ENCODE measurements at places on chromosomes 5 and 9. TPM values are rescaled to one million over a fixed set of nuclear protein-coding genes. Genes with fewer than 3 reads are reported as not detected.

DNA sequence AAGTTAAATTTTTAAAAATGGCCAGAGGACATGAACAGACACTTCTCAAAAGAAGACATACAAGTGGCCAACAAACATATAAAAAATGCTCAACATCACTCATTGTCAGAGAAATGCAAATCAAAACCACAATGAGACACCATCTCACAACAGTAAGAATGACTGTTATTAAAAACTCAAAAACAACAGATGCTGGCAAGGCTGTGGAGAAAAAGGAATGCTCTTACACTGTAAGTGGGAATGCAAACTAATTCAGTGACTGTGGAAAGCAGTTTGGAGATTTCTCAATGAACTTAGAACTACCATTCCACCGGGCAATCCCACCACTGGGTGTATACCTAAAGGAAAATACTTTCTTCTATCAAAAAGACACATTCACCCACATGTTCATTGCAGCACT is 168.5 kb upstream of the PIK3R1 start:
- DNase-seq = peak; percentile 85

DNA sequence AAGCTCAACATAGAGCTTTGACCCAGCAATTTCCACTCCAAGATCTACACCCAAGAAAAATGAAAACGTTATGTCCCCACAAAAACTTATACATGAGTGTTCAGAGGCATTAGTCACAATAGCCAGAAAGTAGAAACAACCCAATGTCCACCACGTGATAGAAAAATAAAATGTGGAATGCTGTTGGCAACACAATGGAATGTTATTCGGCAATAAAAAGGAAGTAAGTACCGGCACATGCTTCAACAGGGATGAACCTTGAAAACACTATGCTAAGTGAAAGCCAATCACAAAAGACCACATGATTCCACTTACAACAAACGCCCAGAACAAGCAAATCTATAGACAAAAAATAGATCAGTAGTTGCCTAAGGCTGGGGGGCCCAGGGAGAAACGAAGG is 6.0 kb downstream of the UBQLN1 start:
- peak; percentile 78 for DNase-seq

DNA sequence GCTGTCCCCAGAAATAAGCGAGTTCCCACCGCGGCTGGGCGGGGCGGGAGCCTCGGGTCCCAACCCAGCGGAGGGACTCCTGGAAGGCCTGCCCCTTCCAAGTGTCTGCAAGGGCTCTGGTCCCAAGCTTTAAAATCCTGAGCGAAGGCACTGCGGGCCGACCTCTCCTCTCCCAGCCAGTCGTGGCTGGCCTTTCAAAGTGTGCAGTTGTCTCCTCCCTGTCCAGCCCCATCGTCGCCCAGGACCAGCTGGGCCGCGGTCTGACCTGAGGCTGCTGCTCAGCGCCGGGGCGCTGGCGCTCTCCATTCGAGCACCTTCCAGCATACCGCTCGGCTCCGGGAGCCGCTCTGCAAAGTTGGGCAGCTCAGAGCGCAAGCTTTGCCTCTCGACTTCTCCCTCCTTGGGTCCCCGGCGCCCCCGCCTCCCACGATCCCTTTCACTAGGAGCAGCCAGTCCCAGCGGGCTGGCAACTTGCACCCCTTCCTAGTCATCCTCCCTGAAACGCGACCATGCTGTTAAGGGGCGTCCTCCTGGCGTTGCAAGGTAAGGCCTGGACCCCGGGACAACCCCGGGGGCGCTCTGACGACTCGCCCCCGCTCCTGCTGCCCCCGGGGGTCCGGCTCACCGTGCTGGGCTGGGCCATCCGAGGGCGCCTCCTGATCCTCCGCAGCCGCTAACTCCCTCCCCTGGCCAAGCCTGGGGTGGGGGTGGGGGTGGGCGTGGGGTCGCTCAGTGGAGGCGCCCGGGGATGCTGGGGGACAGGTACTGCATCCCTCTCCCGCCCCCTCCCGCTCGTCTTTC is at the start of gene MAMDC2:
Gene MAMDC2, plus strand, starts transcription at position 160 of the 801 bp plus-strand sequence. Its CDS starts 350 bp downstream, at position 510.
- peak; percentile 63 for DNase-seq

GRCh38 chr5:178145965-178146820 is 7.5 kb downstream of the NHP2 start:
- DNase-seq = peak; percentile 60

DNA sequence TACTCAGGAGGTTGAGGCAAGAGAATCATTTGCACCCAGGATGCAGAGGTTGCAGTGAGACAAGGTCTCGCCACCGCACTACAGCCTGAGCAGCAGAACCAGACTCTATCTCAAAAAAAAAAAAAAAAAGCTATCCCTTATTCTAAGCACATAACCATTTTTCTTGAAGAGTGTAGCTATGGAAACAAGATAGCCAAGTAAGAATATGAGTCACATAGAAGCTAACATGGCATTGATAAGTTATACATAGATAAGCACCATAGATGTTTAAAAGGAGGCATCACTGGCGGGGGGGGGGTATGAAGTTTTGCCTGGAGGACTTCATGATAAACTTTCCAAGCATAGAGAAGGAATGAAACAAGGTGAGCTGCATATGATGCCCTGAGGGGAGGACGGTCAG is 26.0 kb downstream of the CHSY3 start:
- DNase-seq = no peak

DNA sequence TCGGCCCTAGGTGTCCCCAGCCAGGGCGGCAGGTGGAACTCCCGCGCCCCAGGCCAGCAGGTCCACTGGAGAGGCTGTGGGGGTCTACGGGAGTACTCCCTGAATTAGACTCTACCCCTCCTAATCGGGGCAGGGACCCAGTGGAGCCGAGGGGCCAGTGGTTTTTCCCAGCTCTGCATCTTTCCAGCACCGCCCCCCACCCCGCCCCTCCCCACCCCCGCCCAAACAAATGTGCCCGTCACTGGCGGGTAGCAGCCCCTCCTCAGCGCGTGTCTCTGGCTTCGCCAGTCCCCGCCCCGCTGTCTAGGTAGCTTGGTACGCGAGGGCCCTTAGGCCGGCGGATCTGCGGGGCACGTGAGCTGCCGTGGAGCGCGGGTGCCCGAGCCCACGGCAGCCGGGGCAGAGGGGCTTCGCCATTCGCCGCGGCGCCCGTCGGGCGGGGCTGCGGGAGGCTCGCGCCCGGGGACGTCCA is 7.0 kb downstream of the UNC5A start:
- DNase-seq = no peak

TRIM7 gene
- 3.2 TPM for total RNA-seq

CFAP90 gene
- 0.44 TPM for total RNA-seq

ANGPTL2 gene
- total RNA-seq = 11.5 TPM

Measured in M059J (cell line).